ENCODE measurements at places on chromosomes 5 and 9. TPM values are rescaled to one million over a fixed set of nuclear protein-coding genes. Genes with fewer than 3 reads are reported as not detected.

DNA sequence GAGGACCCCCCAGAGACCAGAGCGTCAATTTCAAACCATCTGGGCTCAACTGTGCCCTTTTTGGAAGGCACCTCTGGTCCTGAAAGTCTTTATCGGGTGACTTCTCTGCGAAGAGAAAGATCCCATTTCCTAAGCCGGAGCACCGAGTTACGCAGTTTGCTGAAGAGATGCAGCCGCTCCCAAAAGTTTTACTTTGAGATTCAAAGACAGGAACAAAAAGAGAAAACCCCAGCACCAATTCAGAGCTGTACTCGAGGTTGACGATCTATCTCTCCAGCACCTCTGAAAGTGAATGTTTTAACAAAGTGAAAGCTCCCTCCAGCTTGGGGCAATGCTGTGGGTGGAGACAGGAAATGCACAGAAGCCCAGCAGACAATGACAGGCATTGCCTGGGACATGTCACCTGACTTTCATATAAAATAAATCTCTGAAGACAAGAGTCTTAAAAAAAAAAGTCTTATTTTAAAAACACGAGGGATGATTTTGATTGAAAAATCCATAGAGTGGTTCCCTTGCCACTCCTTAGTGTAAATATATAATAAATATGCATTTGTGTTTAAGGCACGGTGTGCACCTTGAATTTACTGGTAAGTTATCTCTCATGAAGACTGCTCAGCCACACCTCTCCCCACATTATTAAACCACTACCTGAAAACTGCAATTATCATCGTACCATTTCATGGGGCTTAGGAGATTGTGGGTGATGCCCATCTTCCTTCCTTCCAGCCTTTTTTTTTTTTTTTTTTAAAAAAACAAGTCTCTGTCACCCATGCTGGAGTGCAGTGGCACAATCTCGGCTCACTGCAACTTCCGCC lies 79.9 kb downstream of the FNBP1 start:
- DNase-seq: peak; percentile 26

DNA sequence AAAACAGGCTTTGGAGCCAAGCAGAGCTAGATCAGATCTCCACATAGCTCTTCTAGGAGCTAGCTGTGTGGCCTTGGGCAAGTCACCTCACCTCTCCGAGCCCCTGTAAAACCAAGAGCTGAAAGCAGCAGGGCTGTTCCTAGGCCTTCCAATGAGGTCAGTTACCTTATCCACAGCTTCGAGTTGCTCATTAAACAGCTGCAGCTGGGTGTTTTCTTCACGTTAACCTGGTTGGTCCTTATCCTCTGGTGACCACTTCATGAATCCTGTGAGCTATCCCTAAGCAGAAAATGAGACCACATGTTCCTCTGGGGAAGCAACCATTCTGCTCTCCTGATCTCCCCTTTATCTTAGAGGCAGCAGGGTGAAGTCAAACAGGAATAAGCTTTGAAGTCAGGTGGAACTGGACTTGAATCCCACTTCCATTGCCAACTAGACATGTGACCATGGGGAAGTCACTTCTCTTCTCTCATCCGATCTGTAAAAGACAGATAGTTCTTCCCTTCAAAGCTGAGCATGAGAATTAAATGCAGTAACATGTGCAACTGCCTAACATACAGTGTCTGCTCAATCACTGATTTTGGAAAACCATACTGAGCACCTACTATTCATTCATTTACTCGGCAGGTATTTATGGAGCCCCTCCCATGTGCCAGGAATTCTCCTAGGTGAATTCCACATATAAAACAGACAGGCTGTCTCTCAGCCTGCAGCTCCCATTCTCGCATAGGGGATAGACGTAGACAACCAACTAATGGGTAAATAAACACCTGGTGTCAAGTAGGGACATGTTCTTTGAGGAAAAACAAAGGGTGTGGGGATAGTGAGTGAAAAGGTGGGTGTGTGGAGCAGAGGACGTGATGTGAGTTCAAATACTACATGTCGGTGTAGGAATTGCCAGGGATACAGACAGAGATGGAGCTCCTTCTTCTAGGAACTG lies 111.7 kb upstream of the BOD1 start:
- no peak for DNase-seq

DNA sequence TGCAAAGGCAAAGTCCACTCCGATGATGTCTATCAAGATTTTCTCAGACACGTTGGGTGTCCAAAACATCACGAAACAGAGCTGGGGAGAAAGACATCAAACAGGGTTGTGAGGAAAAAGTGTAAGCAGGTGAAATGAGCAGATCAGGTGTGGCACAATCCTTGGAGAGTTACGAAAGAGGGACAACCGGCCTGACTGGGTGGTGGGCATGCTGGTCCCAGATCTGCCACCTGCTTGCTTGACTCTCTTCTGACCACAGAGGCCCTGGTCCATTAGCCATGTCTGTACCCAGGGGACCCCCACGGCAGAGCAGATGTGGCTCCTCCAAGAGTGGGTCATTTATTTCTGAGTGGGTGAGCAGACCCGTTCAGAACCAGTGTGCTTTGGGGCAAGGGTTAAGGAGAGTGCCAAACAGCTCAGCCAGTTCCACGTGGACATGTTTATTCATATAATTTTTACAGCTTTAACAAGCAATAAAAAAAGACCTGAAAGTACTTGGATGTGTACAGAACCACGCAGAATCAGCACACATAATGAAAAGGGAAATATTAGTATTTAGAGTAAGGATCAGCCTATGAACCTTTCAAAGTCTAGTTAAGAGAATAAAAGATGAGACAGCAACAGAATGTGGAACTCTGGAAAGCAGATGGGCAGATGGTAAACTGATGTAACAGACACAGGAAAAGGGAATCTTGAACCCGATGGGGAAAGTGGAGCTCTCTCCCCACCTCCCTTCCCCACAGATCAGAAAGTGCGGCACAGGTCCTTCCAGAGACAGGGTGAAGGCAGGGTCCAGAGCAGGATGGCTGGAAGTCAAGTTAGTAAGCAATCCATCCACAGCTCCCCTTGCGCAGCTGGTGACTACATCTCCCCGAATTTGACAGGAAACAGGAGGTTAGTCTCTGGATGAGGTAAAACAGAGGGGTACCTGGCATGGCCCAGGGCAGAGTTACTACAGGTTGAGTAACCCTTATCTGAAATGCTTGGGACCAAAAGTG lies 52.5 kb downstream of the OTULIN start:
- DNase-seq: no peak

DNA sequence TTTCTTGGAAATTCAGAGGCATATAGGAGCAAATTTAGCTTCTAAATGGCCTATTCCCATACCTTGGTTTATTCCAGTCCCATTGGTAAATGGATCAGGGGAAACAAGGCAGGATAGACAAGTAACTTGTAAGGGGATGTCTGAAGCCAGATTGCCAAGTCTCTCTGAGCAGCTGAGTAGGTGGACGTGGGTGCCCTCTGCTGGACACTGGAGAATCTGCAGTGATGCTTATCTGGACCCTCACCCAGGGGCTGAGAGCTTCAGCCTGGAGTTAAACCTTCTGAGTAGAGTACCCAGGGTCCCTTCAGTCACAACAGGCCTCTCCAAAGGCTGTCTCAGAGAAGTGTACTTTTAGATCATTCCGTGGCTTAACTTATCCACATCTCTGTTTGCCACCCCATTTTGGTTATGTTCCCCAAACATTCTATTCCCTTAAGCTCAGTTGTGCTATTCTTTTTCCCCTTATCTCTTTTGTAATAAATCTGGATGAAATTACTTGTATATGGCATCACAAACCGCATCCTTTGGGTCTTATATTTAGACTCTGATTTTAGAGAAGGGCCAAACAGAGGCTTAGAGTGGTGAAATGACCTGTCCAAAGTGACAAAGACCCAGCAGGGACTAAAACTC lies 218.3 kb upstream of the GLRA1 start:
- peak; percentile 8 for DNase-seq

DNA sequence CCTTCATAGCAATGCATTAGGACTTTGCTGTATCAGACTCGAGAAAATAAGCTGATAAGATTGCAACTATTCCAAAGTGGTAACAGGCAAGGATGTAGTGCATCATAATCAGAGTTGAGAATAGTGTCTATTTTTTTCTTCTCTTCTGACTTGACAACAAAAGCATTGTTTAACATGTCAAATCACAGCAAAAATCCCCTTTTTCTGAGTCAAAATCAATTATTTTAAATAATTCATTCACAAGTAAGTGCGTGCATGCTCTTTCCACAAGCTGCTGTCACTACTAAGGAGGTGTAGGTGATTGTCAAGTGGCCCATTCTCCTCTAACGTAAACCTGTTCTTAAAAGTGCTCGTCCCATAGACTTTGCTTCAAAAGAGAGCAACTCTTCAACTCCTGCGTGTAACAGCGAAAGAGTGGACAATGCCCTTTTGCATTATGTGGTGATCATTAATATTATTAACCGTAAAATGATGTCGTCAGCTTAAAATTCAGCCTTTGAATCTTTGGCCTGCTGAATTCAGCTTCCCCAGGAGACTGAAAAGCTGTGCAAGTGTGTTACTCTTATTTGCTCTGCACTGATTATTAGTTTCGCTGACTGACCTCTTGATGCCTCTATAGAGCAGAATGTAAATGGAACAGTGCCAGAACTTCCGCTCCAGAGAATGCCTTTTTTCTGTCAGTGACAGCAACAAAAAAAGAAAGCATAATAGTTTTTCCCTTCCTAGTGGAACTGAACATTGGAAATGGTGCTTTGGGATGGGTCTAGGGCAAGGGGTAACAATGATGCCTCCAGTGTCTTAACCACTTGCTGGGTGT lies 680.8 kb upstream of the SEMA6A start:
- no peak for DNase-seq

DNA sequence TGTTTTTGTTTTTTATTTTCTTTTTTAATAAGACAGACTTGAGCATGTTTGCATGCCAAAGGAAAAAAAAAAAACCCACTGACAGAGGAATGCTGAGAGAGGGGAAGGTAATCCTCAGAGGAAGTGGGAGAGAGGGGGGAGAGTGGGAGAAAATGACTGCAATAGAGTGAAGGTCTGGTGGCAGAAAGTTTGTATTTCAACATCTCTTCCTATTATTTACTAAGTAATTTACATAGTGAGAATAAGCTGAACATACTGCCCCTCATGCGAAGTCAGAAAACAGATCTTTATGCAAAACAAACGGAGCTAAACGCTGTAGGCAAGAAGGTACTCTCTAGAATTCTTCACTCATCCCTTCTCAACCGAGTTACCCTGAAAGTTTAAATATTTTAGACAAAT lies 45.0 kb downstream of the ELL2 start:
- DNase-seq: no peak

The MED27 gene
- total RNA-seq: 17.2 TPM

The ARL14EPL gene
- total RNA-seq: 0.39 TPM

The MEF2C gene
- 33.2 TPM for total RNA-seq

All from pulmonary artery endothelial cell (primary cell).